ENCODE measurements at places on chromosomes 5 and 9. TPM values are rescaled to one million over a fixed set of nuclear protein-coding genes. Genes with fewer than 3 reads are reported as not detected.

Gene NEK6
- 93.3 TPM for total RNA-seq

Gene ADGRV1
- total RNA-seq: not detected

- no peaks in the 10 kb centered on the region for H3K27me3 ChIP-seq
- peaks cover 87% of the 10 kb centered on the region for H3K36me3 ChIP-seq
- DNase-seq: peak; percentile 52
- H3K4me3 ChIP-seq: no peak overlapping the region
These were observed 13.3 kb downstream of the HMMR start for GRCh38 chr5:163473635-163474243.

GRCh38 chr5:6659941-6660684 lies 26.9 kb downstream of the SRD5A1 start:
- no peak overlapping the region for H3K4me3 ChIP-seq
- H3K27me3 ChIP-seq: no peaks in the 10 kb centered on the region
- no peak overlapping the region for H3K27ac ChIP-seq
- H3K4me1 ChIP-seq: peaks cover 3% of the 10 kb centered on the region
- DNase-seq: no peak
- H3K36me3 ChIP-seq: peaks cover 11% of the 10 kb centered on the region

GRCh38 chr5:54693936-54694657 lies 176.5 kb downstream of the SNX18 start:
- H3K27me3 ChIP-seq: no peaks in the 10 kb centered on the region
- no peak overlapping the region for H3K27ac ChIP-seq
- no peaks in the 10 kb centered on the region for H3K36me3 ChIP-seq
- H3K4me3 ChIP-seq: no peak overlapping the region
- DNase-seq: no peak

DNA sequence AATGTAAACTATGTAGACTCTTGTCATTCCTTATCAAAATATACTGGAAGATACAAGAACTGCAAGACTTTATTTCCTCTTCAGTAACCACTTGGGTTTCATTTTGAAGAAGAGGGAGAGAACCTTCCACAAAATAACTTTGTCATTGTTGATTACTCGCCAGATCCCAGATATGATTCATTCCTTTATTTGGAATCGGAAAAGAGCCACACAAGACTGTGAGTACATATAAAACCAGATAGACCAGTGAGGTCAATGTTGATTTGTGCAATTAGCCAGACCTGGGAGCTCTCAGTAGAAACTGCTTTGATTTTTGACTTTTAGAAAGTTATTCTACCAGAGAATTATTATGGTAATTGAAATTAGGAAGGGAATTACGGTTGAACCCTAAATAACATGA lies 146.1 kb downstream of the TMEM167A start:
- no peak overlapping the region for H3K4me3 ChIP-seq
- no peaks in the 10 kb centered on the region for H3K4me1 ChIP-seq
- no peaks in the 10 kb centered on the region for H3K36me3 ChIP-seq
- DNase-seq: no peak

DNA sequence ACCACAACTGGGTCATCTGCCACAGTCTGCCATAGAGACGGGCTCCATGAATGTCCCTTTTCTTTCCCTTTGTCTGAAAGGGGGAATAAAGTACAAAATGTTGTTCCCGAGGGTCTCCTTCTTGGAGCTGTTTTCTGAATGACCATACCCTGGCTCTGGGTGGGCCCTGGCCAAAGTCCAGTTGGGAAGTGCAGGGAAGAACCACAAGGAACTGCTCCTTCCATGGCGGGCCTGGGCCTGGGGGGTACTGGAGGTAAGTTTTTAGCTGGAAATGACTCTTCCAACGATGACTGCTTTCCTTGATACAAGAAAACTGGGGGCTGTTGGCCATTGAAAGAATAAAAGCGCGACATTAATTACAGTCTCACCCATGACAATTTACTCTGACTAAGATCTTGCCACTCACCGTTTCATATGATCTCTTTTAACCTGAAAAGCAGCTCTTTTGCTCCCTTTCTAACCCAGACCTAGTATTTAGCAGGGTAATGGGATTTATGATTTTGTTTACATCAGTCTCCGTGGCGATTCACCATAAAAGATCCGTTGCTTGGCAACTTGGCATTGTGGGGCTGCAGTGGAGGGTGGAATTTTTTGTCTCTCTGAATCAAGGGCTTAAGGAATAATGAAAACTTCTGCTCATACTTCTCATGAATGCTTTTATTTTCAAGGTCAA lies 89.2 kb upstream of the PTCH1 start:
- no peak overlapping the region for H3K4me3 ChIP-seq
- DNase-seq: no peak
- H3K36me3 ChIP-seq: no peaks in the 10 kb centered on the region
- no peak overlapping the region for H3K27ac ChIP-seq
- no peaks in the 10 kb centered on the region for H3K27me3 ChIP-seq
- H3K4me1 ChIP-seq: no peaks in the 10 kb centered on the region

DNA sequence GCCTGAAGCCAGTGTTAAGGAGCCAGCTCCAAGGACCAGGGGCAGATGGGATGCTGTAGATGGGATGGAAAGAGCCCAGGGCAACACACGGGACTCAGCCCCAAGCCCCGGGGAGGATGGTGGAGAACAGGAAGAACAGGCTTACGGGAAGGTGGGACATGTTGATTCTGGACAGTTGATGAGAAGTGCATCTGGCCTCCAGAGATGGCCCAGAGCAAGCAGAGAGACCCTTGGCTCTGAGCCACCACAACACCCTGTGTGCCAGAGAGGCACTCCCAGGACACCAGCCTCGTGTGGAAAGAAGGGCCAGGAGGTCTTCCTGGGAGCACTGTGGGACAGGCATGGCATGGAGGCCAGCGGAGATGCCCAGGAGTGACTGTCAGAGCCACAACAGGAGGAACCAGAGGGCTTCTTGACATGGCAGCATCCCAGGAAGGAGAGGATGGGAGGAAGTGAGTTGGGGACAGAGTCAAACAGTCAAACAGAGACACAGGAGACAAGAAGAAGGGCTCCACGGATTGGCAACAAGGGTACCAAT lies 156.3 kb upstream of the MVB12B start:
- no peaks in the 10 kb centered on the region for H3K36me3 ChIP-seq
- H3K27ac ChIP-seq: no peak overlapping the region
- no peak overlapping the region for H3K4me3 ChIP-seq
- no peaks in the 10 kb centered on the region for H3K27me3 ChIP-seq
- DNase-seq: no peak

Gene MTAP
- total RNA-seq: 29.2 TPM

DNA sequence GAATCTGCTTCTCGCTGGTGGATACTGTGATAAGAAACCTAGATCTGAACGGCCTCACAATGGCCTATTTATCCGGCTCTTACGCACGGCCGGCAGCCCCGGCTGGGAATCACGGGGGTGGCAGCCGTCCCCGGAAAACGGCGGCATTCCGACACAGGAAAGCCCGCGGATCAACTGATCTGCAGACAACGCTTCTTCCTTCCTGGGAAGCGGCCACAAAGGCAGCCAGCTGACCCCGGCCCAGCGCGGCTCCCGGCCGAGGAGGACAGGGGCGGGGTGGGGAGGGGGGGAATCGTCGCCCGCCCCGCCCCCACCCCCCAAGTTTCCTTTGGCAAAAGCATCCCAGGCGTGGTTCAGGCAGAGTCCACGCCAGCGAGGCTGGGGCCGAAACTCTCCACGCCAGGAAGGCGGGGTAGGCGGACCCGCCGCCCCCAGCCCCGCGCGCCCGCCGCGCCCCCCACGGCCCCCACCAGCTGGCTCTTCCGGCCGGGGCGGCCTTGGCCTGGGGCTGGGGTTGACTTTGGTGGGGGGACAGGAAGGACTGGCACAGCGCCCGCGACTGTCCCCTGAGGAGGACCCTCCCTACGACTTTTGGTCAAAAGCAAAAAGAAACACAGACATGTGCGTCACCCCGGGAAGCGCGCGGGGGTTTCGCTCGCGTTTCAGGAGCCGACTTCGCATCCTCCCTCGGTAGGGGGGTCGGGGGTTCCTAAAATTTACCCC lies 247.7 kb upstream of the ANKRD55 start:
- H3K36me3 ChIP-seq: no peaks in the 10 kb centered on the region
- peak; percentile 69 for DNase-seq
- peak overlapping the region; percentile 80 for H3K4me3 ChIP-seq
- H3K27ac ChIP-seq: peak overlapping the region; percentile 73

Gene PLPP6
- total RNA-seq: 8.9 TPM

Gene PRLR
- not detected for total RNA-seq

Gene FCN1
- total RNA-seq: not detected

- no peaks in the 10 kb centered on the region for H3K27me3 ChIP-seq
- H3K4me1 ChIP-seq: peaks cover 31% of the 10 kb centered on the region
- DNase-seq: no peak
These were observed 2.7 kb upstream of the BICD2 start for GRCh38 chr9:92767066-92768054.

Gene SARDH
- not detected for total RNA-seq

- DNase-seq: no peak
- no peaks in the 10 kb centered on the region for H3K27me3 ChIP-seq
- no peaks in the 10 kb centered on the region for H3K36me3 ChIP-seq
- H3K27ac ChIP-seq: no peak overlapping the region
These were observed 18.0 kb downstream of the KLF4 start for GRCh38 chr9:107471552-107471951.

GRCh38 chr9:137851516-137852267 lies 25.9 kb upstream of the CACNA1B start:
- no peaks in the 10 kb centered on the region for H3K36me3 ChIP-seq
- DNase-seq: no peak
- H3K27ac ChIP-seq: no peak overlapping the region
- H3K4me1 ChIP-seq: no peaks in the 10 kb centered on the region

DNA sequence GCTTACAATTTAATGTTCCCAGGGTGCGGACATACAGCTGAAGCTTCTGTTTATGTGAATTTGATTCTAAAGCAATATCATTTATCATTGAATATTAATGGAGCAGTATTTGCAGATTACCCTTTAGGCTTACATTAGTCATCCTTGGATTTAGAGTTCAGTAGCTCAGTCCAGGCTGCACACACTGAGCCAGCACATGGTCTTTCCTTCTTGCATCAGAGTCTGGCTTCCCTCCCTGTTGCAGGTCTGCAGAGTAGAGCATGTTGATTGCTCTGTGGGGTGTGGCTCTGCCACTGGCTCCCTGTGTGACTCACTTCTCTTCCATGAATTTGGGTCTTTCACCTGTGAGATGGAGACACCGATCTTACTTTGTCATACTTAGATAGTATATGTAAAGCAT lies 36.8 kb downstream of the NSG2 start:
- DNase-seq: no peak
- H3K27me3 ChIP-seq: no peaks in the 10 kb centered on the region
- H3K27ac ChIP-seq: no peak overlapping the region
- H3K4me3 ChIP-seq: no peak overlapping the region

DNA sequence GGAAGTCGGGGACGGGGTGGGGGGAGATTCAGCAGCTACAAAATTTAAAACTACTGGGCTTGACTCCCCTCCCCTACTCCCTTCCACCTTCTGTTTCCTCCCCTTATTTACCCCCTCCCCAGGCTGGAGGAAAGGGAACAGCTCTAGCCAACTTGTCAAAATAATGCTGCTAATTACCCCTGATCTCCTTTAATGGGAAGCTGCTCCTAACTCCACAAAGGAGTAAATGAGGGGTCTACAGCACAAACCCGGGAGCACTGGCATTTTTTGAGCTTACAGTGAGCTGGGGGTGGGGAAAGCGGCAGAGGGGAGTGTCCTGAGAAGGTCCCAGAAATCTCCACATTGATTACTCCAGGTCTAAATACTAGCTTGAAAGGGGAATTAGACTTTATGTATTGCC lies 3.1 kb downstream of the PTCH1 start:
- H3K27me3 ChIP-seq: no peaks in the 10 kb centered on the region
- peaks cover 27% of the 10 kb centered on the region for H3K4me1 ChIP-seq
- no peaks in the 10 kb centered on the region for H3K36me3 ChIP-seq
- H3K27ac ChIP-seq: no peak overlapping the region

GRCh38 chr9:10649076-10649475 lies 36.3 kb upstream of the PTPRD start:
- no peaks in the 10 kb centered on the region for H3K36me3 ChIP-seq
- no peaks in the 10 kb centered on the region for H3K27me3 ChIP-seq
- no peak overlapping the region for H3K4me3 ChIP-seq
- H3K27ac ChIP-seq: no peak overlapping the region
- H3K4me1 ChIP-seq: no peaks in the 10 kb centered on the region

DNA sequence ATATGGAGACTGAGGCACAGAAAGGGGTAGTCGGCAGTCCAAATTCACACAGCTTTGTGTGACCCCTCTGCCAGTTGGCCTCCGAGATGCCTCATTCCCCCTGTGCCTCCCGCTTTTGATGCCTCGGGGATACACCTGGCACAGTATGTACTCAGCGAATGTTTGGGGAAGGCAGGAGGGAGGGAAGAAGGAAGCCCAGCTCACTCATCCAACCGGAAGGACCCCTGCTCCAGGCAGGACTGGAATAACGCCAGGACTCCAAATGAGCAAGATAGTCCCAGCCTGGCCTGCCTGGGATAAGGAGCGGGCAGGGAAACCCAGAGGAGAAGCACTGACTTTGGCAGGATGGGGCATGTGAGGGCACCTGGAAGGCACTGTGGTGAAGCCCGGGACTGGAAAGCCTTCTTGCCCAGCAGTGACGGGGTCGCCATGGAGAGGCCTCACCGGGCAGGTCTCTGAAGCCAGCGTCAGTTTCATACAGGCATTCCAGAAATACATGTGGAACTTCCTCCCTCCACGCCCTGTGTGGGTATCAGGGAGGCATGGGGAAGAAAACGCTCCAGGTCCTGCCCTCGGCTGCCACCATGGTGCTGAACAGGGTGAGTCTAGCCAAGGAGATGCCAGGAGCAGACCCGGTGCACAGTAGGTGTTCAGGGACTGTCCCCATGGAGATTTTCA lies 20.3 kb downstream of the LMX1B start:
- H3K27ac ChIP-seq: no peak overlapping the region
- H3K27me3 ChIP-seq: no peaks in the 10 kb centered on the region
- H3K4me3 ChIP-seq: no peak overlapping the region
- no peaks in the 10 kb centered on the region for H3K36me3 ChIP-seq
- DNase-seq: no peak
- no peaks in the 10 kb centered on the region for H3K4me1 ChIP-seq

GRCh38 chr5:104977529-104977928 lies 1414.9 kb upstream of the NUDT12 start:
- H3K36me3 ChIP-seq: no peaks in the 10 kb centered on the region
- no peak overlapping the region for H3K27ac ChIP-seq
- H3K4me3 ChIP-seq: no peak overlapping the region
- no peaks in the 10 kb centered on the region for H3K4me1 ChIP-seq
- H3K27me3 ChIP-seq: no peaks in the 10 kb centered on the region
- DNase-seq: no peak

Gene SUSD3
- total RNA-seq: 6.2 TPM

Gene FOXD4
- 0.93 TPM for total RNA-seq

Gene NDOR1
- total RNA-seq: 13.1 TPM

Gene TRAF1
- 18.8 TPM for total RNA-seq

Gene UAP1L1
- total RNA-seq: 15.1 TPM

Gene CDKN2B-AS1
- 35.3 TPM for total RNA-seq

Gene IL13
- not detected for total RNA-seq

GRCh38 chr5:150511578-150512367 lies 3.8 kb downstream of the NDST1 start:
- H3K4me3 ChIP-seq: no peak overlapping the region
- no peaks in the 10 kb centered on the region for H3K27me3 ChIP-seq
- DNase-seq: no peak
- no peaks in the 10 kb centered on the region for H3K36me3 ChIP-seq

Data from Karpas-422 (cell line).